Anterior cingulate cortex (tissue), 58 donors: ENCODE measurements at places on chromosomes 16 and 17.

GRCh38 chr17:5133311-5133710 lies 17.5 kb downstream of the USP6 start:
- DNase-seq: no peak

- DNase-seq: no peak
Observed at GRCh38 chr16:30151091-30151490, 28.1 kb upstream of the MAPK3 start.

GRCh38 chr16:86952769-86953168 lies 364.4 kb downstream of the C16orf95 start:
- DNase-seq: no peak

DNA sequence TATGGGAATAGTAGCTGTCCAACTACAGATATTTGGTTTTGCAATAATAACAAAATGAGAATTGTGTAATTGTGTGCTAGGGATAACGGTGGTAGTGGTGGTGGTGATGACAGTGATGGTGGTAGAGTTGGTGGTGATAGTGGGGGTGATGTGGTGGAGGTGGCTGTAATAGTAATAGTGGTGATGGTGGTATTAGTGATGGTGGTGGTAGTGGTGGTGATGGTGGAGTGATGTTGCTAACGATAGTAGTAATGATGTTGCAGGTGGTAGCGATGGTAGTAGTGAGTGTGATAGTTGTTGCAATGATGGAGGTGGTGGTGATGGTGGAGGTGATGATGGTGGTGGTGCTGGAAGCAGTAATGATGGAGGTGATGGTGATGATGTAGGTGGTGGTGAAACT lies 94.4 kb downstream of the HS3ST3B1 start:
- DNase-seq: no peak

DNA sequence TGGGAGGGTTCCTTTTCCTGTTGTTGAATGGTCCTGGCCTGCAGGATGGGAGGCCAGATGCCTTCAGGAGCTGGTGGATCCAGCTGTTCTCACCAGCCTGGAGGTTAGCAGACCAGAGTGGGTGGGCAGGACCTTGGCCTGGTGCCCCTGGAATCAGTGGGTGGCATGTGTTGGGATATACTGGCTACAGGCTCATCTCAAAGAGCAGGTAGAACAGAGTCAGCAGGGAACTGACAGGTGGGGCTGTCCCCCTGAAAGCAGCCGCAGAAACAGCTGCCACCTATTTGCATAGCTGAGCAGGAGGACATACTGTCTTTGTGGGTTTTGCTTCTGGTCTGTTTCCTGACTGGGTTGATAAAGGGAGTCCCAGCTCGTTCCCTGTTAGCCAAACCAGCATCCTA lies 144.1 kb downstream of the RAB11FIP4 start:
- DNase-seq: no peak

GRCh38 chr16:77574867-77575624 lies 140.2 kb upstream of the ADAMTS18 start:
- no peak for DNase-seq

GRCh38 chr17:75681289-75681688 lies 14.2 kb downstream of the SAP30BP start:
- DNase-seq: no peak

DNA sequence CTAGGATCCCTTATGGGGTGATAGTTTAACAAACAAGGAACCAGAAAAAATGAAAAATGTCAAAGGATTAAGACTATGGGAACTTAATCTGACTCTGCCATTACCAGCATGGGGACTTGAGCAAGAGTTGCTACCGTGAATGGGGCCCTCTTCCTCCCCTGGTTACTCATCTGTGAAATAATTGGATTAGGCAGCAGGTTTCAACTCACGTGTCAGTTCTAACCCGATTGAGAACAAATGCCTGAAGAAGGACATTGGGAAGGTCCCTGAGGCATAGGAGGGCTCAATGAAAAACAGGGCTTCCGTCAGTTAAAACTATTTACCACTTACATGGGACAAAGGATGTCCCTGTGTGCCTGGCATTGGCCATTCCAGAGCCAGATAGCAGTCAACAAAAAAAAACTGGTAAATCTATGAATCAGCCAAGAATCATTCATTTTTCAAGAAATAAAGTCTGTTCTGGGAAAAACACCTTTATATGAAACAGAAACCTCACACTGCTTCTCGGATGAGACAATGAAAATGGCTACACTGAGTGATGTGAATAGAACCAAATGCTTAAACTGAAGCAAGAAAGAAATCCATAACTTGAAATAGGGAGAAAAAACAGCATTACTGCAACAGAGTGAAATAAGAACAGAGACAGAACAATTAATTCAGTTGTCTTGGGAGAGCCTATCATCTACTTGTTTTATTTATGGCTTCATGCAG lies 104.3 kb downstream of the ADAMTS18 start:
- DNase-seq: no peak

DNA sequence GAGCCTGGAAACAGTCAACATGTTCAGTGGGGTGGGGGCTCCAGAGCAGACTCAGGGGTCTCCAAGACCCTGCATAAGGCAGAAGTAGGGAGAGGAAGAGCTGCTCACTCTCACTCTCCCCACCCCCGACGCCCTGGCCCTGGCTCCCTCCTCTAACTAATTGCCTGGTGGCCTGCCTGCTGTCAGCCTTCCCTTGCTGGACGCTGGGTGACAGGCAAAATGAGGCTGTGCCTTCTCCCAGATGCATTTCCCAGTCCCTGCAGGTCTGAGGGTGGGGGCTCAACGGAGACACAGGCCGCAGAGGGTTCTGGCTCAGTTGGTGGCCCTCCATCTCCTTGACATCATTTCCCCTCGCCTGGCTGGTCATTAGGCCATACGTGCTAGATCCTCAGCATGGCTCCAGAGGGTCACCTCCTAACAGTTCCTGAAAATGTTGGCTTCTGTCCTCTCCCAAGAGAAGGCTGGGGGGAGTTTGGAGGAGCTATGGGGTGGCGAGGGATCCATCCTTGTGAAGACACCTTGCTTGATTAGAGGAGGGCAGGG lies 1.4 kb downstream of the FMNL1 start:
- no peak for DNase-seq

DNA sequence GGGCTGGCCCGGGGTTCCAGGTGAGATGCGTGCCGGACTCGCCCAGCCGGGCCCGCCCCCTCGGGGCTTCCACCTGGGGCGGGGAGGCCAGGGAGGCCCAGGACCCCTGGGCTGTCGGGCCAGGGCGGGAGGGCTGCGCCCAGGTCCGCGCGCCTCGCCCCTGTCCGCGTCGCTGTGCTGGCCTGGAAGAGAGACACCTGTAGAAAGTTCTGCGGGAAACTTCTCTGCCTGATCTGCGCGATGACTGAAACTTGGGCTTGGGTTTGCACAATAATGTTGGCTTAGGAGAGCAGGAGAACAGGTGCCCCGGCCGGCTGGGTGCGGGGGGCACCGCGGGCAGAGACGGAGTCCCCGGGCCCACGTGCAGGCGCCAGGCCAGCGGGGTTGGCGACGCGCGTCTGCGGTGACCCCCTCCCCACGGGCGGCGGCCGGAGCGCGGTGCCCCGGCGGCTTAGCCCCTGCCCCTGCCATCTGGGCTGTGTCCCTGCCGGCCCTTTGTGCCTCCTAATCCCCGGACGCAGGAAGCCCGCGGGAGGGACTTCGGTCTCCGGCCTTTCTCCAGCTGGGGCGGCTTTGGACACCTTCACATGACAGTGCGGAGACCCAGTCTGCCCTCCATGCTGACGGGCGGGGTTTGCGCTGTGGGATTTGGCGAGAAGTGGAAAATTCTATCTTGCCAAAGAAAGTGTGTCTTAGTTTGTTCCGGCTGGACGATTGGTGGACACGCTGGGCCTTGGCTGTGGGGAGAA lies 483 bp downstream of the LLGL2 start:
- no peak for DNase-seq
